ENCODE measurements at places on chromosomes 6 and 20. TPM values are rescaled to one million over a fixed set of nuclear protein-coding genes. Genes with fewer than 3 reads are reported as not detected.

The MYLK4 gene
- total RNA-seq: 0.66 TPM

The TUBB2B gene
- total RNA-seq: 2.4 TPM

The DZANK1 gene
- 0.81 TPM for total RNA-seq

The APOBEC2 gene
- not detected for total RNA-seq

The TBCC gene
- total RNA-seq: 33.2 TPM

The TMEM200A gene
- total RNA-seq: not detected

The DEFB132 gene
- not detected for total RNA-seq

The MUC21 gene
- total RNA-seq: not detected

The PLN gene
- total RNA-seq: 0.04 TPM

The PKIB gene
- 0.13 TPM for total RNA-seq

The ACTL10 gene
- 4.2 TPM for total RNA-seq

The IRAK1BP1 gene
- 3.0 TPM for total RNA-seq

The KCTD20 gene
- total RNA-seq: 81.6 TPM
